ENCODE measurements at places on chromosomes 6 and 20.

GRCh38 chr6:27297857-27298730 lies 14.0 kb downstream of the POM121L2 start:
- peak; percentile 14 for DNase-seq

- no peak for DNase-seq
Observed at GRCh38 chr6:25010176-25010575, 74.4 kb upstream of the RIPOR2 start.

- DNase-seq = no peak
Observed at GRCh38 chr20:10488534-10488933, 53.4 kb downstream of the SLX4IP start.

DNA sequence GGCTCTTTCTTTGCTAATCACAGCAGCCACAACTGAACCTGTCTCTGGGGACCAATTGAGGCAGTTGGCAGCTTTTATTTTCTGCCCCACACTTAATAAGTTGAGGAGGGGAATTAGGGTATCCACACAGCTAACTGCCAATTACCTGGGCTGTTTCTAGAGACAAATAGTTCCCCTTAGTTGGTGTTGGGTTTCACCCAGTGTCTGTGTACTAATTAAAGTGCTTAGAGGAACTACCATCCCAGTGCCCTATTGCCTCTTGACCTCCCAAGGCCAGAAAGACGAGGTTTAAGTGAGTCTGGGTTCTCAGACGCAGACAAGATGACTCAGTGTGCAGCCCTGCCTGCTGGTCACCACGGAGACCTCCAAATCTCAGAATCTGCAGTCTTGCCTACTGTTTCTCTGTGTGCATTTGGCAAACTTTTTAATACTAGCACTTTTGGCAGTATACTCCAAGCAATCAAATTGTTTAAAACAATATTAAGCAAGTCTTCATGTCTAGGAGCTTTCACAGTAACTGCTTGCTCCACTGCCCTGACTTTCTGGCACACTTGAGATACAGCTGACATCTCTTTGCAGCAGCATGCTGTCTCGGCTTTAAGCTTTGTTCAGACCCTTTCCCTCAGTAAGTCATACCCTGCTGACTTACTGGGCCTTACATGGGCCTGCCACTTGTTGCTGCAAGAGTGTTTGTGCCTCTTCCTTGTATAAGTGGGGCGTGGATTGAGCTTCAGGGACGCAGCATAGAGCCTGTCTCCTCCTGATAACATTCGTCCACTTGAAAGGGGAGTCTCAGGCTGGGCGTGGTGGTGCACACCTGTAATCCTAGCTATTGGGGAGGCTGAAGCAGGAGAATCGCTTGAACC lies 31.9 kb downstream of the STK35 start:
- no peak for DNase-seq

DNA sequence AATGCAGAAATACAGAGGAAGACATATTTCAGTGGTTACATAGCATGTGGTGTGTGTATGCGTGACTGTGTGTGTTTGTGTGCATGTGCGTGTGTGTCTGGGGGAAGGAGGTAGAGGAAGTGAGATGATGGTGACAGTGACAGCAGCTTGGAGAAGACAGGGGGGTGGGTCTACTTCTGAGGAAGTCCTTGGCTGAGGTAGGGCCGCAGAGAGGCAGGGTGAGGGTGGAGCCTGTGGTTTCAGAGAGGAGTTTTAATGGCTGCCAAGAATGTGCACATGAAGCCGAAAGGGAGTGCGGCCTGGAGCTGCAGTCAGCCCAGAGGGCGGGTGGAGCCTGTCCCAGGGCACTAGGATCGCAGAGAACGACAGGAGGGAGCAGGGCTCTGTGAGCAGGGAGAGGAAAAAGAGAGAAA lies 22.7 kb upstream of the RNF24 start:
- DNase-seq = peak; percentile 75

GRCh38 chr6:72622094-72622940 lies 453 bp downstream of the KCNQ5 start:
- peak; percentile 4 for DNase-seq

- no peak for DNase-seq
Observed at GRCh38 chr6:21099338-21100314, 493.9 kb upstream of the SOX4 start.

DNA sequence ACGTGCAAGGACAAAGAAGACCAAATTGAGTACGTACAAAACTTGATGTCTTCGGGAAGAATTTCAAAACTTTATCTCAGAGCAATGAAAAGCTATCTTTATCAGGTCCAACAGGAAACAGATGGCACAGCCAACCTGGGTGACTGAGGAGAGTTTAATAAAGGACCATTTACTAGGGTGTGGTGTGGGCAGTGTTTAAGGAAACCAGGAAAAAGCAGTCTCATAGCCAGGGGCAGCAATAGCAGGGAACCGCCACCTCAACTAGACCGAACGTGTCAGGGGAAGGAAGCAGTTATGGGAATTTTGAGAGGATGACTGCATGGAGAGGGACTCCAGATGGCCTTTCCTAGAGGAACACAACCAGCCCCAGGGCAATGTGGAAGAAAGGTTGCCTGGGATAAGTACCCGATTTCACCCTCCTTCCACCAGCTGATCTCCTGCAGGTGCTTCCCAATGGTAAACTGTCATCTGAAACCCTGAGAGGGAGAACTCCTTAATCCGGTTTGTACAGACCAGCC lies 15.2 kb upstream of the TAAR5 start:
- no peak for DNase-seq

GRCh38 chr20:40683221-40683893 lies 5.7 kb downstream of the MAFB start:
- DNase-seq = no peak

- DNase-seq = no peak
Observed at GRCh38 chr20:2891343-2891742, 18.1 kb downstream of the PTPRA start.

DNA sequence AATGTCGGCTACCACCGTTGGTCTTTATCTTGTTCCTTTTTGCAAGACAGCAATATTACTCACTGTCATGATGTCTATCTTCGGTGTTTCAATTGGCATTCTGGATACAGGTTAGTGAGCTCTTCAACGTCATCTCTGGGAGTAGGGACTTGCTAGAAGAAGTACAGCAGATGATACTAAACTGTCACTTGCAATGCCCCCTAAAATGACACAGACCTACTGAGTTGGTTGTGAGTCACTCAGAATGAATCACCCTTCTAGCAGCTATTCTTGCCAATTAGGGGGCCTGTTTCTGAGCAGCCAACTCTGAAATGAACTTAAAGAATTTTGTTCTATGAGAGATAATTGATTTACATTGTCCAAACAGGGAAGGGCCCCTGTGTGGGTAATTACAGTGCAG lies 176.5 kb downstream of the SLC16A10 start:
- DNase-seq = no peak

GRCh38 chr6:100493206-100493888 lies 28.6 kb upstream of the SIM1 start:
- DNase-seq = no peak

GRCh38 chr20:4767084-4767483 lies 45.4 kb downstream of the PRND start:
- DNase-seq = no peak

DNA sequence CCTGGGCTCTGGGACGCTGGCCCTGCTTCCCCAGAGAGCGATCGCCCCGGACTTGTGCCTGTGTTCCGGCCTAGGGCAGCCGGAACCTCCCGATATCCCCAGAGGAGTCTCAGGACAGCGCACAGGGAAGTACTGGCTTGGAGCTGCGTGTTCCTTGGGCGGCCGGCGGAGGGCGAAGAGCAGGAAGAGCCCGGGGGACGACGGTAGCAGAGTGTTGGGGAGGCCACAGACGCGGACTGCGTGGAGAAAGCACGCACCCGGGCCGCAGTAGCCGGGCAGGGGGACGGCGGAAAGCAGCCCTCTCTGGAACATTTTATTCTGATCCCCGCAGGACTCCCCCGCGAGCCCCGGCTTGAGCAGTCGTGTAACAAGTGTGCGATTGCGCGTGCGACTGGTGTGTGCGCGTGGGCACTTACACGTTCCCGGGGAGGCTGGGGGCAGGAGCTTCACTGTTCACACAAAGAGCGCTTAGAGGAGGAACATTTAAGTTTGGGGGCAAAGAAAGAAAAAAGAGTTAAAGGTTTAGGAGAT lies 36.1 kb downstream of the NCR2 start:
- DNase-seq = no peak

DNA sequence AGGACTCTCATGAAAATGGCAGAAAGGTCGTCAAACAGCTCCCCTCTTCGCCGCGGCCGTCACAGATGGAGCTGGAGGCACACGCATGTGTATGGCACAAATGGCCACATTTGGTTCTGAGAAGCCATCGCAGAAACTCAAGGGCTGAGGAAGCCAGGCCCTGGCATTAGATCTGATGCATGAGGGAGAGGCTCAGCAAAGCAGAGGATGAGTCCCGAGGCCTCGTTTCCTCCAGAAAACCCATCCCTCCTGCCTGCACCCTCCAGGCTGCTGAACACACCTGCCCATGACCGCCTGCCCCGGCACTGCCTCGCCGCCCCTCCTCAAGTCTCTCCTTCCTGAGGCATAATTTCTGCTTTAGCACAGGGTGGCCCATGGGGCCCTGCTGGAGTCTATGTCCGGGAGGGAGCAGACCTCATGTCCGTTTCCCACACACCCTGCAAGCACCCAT lies 240.3 kb downstream of the DLL1 start:
- DNase-seq = no peak

- DNase-seq = no peak
Observed at GRCh38 chr6:145028144-145028818, 707.0 kb downstream of the EPM2A start.

DNA sequence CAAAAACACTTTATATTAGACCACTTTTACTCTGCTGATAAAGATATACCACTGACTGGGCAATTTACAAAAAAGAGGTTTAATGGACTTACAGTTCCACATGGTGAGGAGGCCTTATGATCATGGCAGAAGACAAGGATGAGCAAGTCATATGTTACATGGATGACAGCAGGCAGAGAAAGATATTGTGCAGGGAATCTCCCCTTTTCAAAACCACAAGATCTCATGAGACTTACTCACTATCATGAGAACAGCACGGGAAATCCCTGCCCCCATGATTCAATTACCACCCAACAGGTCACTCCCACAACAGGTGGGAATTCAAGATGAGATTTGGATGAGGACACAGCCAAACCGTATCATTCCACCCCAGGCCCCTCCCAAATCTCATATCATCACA lies 1383.8 kb upstream of the MAP3K7 start:
- no peak for DNase-seq

- DNase-seq = no peak
Observed at GRCh38 chr6:52416629-52417151, 3.5 kb upstream of the EFHC1 start.

GRCh38 chr6:155181498-155181897 lies 82.3 kb upstream of the CLDN20 start:
- DNase-seq = no peak

- no peak for DNase-seq
Observed at GRCh38 chr20:61524951-61525666, 273.0 kb downstream of the CDH4 start.

DNA sequence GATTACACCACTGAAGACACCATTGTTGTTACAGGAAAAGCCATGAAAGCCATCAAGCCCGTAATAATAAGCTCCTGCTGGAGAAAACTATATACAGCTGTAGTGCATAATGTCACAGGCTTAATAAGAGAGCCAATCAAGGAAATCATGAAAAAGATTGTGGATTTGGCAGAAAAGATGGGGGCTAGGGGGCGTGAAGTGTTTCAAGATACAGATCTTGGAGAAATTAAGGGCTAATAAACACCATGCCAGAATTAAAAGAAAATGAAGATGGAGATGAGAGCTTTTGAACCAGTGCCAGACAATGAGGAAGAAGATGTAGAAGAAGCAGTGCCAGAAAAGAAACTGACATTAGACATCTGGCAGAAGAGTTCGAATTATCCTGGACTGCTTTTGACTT lies 43.2 kb upstream of the DTNBP1 start:
- DNase-seq = no peak

- DNase-seq = no peak
Observed at GRCh38 chr6:107676042-107676441, 148.1 kb downstream of the SCML4 start.

- no peak for DNase-seq
Observed at GRCh38 chr20:53695797-53696527, 102.3 kb upstream of the ZNF217 start.

DNA sequence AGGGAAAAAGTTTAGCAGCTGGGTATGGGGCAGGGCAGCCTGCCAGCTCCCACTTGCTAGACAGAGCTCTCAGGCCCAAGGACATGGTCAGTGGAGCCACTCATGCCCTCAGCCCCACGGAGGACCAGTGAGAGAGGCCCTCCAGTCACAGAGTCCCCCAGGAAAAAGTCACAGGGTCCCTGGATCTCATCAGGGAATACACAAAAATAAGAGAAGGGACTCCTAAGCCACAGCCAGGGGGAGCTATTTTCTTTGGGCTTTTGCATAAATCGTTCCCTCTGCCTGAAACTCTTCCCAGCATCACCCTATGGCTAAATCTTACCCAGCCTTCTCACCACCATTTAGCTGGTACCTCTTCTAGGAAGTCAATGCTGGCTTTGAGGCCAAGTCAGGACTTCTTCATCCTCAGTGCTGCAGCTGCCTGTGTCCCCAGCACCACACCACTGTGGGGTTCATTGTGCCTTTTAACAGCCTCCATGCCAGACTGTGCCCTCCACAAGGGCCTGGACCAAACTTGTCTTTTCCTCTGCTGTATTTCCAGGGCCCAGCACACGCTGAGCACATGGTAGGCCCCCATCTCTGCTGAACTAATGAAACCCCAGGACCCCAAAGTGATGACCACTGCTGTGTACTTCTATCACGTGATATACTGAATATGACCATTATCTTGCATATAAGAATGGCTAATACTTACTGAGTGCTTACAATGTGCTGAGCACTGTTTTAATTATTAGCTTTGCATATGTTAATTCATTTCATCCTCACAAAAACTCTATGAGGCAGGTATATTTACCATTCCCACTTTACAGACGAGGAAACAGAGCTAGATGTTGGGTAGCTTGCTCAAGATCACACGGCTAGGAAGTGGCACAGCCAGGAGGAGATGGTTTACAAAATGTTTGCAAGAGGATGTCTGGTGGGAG lies 2.0 kb downstream of the ZNF335 start:
- DNase-seq = no peak

DNA sequence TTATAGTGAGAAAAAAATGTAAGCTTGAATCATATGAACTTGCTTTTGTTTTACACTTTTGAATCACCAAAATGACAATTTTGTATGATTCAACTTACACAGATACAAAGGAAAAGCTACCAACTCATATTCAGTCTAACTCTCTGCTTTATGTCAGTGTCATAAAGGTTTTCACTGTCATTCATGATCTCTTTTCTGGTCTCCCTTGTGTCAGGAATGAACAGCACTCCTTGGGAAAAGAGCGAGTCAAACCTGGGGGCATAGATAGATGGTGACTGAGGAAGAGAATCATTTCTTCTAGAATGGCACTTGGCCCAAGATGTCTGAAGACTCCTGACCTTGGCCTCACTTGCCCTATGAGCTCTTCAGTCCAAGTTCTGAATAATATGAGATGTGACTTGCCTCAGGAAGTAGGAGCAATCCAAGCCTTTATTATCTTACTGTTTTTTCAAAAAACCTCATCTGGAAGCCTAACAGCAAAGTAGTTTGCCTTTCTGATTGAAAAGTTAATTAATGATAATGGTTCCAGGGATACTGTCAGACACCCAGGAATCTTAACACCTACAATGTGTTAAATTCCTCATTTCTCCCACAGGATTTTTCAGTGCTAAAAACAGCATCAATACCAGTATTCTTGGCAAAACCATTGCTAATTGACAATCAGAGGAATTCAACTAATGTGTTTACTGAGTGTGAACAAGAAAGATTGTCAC lies 270.0 kb upstream of the HSF2 start:
- DNase-seq = no peak

- DNase-seq = no peak
Observed at GRCh38 chr6:105994591-105995390, 91.3 kb upstream of the PRDM1 start.
